Endodermal cell (in vitro differentiated cells): ENCODE measurements at places on chromosomes 7 and 10.

- DNase-seq, result no peak
Measured at GRCh38 chr10:62186999-62187675, 81.5 kb downstream of the RTKN2 start.

DNA sequence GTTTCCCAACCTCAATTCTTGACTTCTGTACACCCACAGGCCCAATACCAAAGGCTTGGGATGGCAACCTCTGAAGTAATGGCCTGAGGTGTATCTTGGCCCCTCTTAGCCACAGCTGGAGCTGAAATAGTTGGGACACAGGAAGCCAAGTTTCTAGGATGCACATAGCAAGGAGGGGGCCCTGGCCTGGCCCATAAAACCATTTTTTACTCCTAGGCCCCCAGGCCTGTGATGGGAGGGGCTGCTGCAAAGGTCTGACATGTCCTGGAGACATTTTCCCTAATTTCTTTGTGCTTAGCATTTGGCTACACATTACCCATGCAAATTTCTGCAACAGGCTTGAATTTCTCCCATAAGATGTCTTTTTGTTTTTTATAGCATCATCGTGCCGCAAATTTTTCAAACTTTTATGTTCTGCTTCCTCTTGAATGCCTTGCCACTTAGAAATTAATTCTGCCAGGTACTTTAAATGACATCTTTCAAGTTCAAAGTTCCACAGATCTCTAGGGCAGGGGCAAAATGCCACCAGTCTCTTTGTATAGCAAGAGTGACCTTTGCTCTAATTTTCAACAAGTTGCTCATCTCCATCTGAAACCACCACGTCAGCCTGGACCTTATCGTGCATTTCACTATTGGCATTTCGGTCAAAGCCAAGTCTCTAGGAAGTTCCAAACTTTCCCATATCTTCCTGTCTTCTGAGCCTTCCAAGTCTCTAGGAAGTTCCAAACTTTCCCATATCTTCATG is 490.8 kb downstream of the IPMK start:
- no peak for DNase-seq

- DNase-seq, result no peak
Measured at GRCh38 chr7:100723732-100724275, 3.5 kb downstream of the EPO start.

DNA sequence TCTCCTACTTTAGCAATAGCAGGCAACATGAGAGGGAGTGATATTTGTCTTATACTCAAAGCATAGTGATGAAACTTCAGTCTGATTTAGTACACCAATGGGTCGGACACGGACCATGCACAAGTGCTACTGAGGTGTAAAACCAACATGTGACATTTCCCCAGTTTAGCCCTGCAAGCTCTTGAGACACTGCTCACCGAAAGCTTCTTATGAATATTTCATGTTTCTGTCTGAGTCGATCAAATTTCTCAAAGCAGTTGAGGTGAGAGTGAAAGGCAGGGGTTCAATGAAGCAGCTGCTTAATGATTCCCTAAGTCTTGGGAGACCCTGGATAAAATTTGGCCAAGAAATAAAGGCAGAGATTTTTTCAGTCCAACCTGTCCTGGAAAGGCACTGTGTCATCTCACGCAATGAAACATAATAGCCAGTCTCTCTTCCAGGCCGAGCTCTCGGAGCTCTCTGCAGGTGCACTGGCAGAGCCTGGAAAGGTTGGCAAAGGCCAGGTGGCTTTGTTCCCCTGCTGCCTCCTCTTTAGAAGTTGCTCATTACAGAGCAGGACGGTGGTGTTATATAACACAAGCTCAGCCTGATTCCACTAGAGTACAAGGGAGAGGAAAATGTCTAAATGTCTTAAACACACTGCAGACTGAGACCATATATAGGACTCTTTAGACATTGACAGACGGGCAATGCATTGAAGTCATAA is 33.9 kb upstream of the XPNPEP1 start:
- DNase-seq, result no peak

GRCh38 chr7:118325450-118325808 is 100.9 kb downstream of the ANKRD7 start:
- no peak for DNase-seq

GRCh38 chr7:85424298-85424697 is 237.4 kb upstream of the SEMA3D start:
- DNase-seq, result peak; percentile 39

GRCh38 chr7:51011710-51012350 is 229.1 kb upstream of the GRB10 start:
- no peak for DNase-seq

- no peak for DNase-seq
Measured at GRCh38 chr7:134470864-134471263, 12.0 kb upstream of the AKR1B1 start.

- DNase-seq, result peak; percentile 65
Measured at GRCh38 chr10:126872768-126873167, 32.5 kb upstream of the DOCK1 start.

- DNase-seq, result peak; percentile 92
Measured at GRCh38 chr10:22320591-22321155, at the start of gene BMI1. Gene BMI1, plus strand, starts transcription at chr10:22321099. Its CDS starts 5,351 bp downstream, at chr10:22326450.

- no peak for DNase-seq
Measured at GRCh38 chr7:98256431-98256830, 4.4 kb upstream of the TECPR1 start.

GRCh38 chr10:126006906-126007305 is 110.5 kb downstream of the FANK1 start:
- no peak for DNase-seq

GRCh38 chr7:107111196-107111595 is 57.6 kb upstream of the HBP1 start:
- no peak for DNase-seq

DNA sequence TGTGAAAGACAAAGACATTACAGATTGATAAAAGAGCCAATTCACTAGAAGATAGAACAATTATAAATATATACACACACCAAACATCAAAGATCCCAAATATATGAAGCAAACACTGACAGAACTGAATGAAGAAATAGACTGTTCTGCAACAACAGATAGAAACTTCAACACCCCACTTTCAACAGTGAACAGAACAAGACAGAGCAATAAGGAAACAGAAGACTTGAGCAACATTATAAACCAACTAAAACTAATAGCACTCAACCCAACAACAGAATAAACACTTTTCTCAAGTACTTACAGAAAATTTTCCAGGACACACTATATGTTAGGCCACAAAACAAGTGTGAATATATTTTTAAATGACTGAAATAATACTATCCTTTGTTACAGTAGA is 10.9 kb downstream of the CDCA7L start:
- DNase-seq, result no peak

DNA sequence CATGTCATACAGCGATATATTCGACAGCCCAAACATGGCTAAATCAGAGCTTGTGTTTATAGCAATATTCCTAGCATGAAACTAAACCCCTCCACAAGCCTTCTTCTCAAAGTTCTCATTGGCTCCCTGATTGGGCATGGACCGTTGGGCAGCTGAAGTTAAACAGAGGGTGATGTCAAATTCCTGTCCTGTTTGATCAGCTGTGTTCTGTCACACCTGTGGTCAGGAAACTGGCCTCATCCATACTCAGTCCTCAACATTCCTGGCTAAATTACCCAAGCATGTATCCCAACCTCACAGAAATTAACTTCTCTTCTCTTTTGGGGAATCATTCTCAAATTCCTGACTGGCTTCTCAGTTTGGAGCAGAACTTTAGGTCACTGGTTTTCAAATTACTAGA is 107.9 kb downstream of the ODAD2 start:
- DNase-seq, result no peak

DNA sequence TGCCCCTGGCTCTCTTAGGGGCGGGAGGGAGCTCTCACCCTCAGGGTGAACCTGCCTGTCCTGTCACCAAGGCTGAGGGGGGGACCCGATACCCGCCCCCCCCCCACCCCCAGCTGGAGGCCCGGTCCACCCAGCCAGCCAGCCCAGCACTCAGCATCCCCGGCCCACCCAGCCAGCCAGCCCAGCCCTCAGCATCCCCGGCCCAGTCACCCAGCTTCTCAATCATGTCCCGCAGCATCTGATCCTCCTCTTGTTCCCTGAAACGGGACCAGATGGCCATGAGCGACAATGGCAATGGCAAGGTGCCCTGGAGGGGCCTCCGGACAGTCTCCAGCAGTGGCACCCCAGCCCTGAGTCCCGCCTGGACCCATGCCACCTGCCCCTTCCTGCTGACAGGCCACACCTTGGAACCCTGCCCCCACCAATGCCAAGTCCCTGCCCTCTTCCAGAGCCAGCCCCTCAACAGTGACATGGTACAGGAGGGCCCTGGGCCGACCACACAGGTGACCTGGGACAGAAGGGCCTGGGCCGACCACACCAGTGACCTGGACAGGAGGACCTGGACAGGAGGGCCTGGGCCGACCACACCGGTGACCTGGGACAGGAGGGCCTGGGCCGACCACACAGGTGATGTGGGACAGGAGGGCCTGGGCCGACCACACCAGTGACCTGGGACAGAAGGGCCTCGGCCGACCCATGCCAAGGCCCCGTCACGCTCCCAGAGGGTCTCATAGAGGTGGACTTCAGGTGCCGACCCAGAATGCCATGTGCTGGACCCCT is 24.2 kb downstream of the MICALL2 start:
- no peak for DNase-seq

GRCh38 chr10:72126184-72126871 is 38.0 kb upstream of the SPOCK2 start:
- DNase-seq, result no peak

DNA sequence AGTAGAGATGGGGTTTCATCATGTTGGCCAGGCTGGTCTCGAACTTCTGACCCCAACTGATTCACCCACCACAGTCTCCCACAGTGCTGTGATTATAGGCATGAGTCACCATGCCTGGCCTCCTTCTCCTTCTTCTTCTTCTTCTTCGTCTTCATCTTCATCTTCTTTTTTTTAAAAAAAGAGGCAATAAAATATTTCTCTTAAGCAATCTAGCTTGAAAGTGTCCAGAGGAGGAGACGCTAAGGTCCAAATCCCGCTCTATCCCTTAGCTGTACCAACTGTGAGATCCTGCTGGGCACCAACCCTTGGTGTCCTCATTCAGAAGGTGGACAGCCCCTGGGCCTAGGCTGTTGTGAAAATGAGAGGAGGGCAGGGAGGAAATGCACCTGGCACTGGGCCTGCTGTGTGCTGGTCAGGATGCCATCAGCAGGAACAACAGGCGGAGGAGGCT is 13.9 kb upstream of the PSAP start:
- no peak for DNase-seq

GRCh38 chr10:117537904-117538524 is 4.5 kb upstream of the EMX2 start:
- DNase-seq, result peak; percentile 61

DNA sequence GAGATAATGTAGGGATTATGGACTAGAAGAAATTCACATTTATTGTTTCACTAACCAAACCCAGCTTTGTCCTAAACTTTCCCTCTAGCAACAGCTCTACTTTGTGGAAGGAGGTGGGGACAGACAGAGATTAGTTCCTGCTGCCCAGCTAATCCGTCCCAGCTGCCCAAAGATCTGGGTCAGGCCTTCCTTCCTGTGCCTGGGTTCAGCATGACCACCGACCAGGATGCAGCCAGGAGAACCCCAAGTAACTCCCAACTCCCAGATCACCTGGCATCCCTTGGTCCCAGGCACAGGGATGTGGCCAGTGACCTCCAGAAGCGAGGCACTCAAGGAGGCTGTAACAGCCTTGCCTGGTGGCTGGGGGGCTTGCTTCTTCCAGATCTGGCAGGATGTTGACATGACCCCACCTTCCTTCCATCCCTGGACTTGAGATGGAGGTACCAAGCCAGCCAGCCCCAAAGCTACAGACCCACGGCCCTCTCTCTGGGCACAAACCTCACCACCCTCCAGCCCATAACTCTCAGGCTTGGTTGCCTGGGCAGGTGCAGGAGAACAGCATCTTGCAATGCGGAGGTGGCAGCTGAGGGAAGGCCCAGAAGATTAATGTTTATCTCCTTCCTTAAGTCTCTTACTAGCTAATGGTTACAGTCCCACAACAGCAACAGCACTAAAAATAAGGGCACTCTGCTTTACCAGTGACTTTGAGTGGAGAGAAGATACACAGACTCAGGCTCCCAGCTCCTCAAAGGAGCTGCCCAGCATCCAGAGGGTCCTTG is 11.1 kb downstream of the CAMK2G start:
- DNase-seq, result no peak

- DNase-seq, result no peak
Measured at GRCh38 chr10:34713875-34714274, 101.2 kb downstream of the PARD3 start.

DNA sequence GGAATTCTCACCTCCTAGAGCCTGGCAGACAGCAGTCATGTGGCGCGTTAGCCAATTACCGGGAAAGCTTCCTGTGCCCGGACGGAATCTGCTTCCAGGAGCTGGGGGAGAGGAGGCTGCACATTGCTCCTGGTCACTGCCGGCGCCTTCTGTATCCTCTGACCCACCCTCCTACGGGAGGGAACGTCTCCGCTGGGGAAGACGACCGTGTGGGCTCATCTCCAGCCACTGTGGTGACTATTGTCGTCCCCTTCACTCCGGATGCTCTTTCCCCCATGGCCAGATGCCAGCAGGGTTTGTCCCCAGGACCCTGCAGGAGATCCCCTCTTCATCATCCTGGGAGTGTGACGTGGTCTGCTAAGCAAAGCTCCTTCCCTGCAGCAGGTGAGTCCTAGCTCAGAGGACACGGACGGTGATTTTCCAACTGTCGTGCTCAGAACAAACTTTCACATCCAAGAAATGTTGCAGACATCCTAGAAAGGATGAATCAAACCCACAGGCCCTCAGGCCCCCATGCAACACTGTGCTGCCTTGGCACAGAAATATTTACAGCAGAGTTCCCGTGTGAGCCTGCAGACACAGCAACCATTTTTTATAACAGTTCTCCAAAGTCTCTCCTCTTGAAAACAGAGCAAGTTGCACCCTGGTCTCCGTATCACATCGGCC is 29.6 kb upstream of the FAM20C start:
- DNase-seq, result no peak

- no peak for DNase-seq
Measured at GRCh38 chr10:43595739-43596298, 10.4 kb upstream of the ZNF485 start.

DNA sequence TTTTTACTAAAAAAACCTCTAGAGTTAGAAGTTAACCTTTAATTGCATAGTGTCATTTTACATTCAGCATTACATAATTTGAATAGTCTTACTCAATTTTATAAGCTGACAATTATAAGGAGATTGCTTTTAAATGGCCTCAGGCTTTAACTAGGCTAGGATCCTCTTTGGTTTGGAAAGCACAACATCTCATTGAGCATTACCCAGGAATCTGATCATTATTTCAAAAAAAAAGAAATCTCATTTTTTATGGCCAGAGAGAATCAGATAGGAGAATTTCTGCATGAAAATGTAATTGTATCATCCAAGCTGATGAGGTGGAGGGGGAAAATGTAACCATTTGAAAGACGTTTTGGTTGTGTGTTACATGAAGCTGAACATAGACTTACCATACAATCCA is 324.9 kb upstream of the POT1 start:
- DNase-seq, result no peak

- DNase-seq, result no peak
Measured at GRCh38 chr7:18927134-18927533, 190.3 kb downstream of the TWIST1 start.

GRCh38 chr10:23384364-23384763 is 39.8 kb upstream of the C10orf67 start:
- DNase-seq, result no peak

- no peak for DNase-seq
Measured at GRCh38 chr10:59314268-59314667, 48.1 kb downstream of the FAM13C start.

GRCh38 chr7:36289833-36290661 is 99.6 kb upstream of the ANLN start:
- DNase-seq, result no peak

- DNase-seq, result peak; percentile 78
Measured at GRCh38 chr10:48399056-48399541, 92.6 kb downstream of the MAPK8 start.
